ENCODE measurements at places on chromosomes 12 and 14. TPM values are rescaled to one million over a fixed set of nuclear protein-coding genes. Genes with fewer than 3 reads are reported as not detected.

GRCh38 chr14:20971705-20972021 lies 16.4 kb downstream of the RNASE2 start:
- H3K4me3 ChIP-seq = peak overlapping the region; percentile 78
- peaks cover 19% of the 10 kb centered on the region for H3K4me1 ChIP-seq
- no peak overlapping the region for H3K27ac ChIP-seq

DNA sequence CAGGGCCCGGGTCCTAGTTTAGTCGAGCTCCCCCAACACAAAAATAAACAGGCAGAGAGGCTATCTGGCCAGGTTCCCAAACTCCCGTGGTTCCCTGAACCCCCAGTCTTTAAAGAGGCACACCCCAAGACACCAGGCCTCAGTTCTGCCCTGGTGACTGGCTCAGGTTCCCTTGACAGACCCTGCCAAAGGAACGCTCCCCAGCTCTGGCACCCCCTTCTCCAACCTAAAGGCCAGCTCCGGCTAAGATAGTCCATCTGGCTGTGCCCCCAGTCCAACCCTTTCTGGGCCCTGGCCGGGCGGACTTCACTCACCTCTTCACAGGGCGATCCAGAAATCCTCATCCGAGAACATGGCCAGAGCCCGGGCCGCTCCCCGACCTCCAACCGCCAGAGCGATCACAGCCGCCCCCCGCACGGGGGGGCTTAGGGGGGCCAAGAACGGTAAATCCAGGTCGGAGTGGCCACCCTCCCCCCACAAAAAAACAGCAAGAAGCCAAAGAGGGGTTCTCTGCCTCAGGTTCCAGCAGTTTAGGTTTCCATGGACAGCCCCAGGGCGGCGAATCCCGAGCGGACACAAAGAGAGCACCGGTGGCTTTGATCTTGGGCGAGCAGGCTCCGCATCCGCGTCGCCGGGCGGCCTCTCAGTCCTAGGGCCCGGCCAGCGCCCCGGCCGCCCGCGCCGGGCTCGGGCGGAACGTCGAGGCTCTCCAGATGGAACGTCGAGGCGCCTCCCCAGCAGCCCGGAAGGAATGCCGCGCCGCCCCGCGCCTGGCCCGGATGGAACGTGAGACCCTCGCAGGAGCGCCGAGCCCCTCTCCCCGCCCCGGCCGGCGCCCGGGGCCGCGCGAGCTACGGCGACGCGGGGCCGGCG lies 1.1 kb downstream of the KMT2D start:
- H3K27me3 ChIP-seq = no peaks in the 10 kb centered on the region
- peak overlapping the region; percentile 98 for H3K27ac ChIP-seq
- peak overlapping the region; percentile 92 for H3K4me3 ChIP-seq

PLCZ1 gene
- total RNA-seq = not detected

- H3K36me3 ChIP-seq = no peaks in the 10 kb centered on the region
- no peaks in the 10 kb centered on the region for H3K4me1 ChIP-seq
- peaks cover 59% of the 10 kb centered on the region for H3K27me3 ChIP-seq
- no peak within 1 kb of the TSS for H3K4me3 ChIP-seq
- DNase-seq = no peak
Observed at GRCh38 chr14:74426202-74426582, at the start of gene SYNDIG1L. SYNDIG1L (minus strand) TSS chr14:74426210; CDS start chr14:74409744, 16,466 bp downstream.

DNA sequence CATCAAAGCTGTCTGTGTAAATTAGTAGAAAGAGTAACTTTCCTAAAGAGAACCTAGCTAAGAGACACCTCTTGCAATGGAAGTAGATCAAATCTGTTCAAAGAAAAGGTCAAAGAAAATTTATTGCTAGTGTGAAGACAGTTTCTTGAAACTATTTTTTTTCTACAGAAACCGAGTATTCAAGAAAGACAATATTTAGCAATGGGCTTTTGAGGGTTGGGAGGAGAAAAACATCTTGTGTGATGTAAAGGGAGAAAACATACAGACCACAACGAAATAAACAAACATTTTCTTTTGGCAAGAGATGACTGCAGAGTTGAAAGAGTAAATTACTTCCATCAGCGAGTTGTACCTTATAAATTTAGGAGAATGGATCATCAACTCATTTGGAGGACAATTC lies 24.4 kb downstream of the NKX2-1 start:
- DNase-seq = no peak
- no peaks in the 10 kb centered on the region for H3K36me3 ChIP-seq
- no peak overlapping the region for H3K27ac ChIP-seq
- H3K4me1 ChIP-seq = no peaks in the 10 kb centered on the region

- no peak overlapping the region for H3K4me3 ChIP-seq
- H3K27ac ChIP-seq = no peak overlapping the region
Observed at GRCh38 chr14:99077844-99078236, 194.2 kb downstream of the BCL11B start.

ANO2 gene
- total RNA-seq = 0.93 TPM

GRCh38 chr12:5187136-5187535 lies 143.5 kb downstream of the KCNA5 start:
- H3K36me3 ChIP-seq = no peaks in the 10 kb centered on the region
- no peak overlapping the region for H3K4me3 ChIP-seq
- no peak for DNase-seq
- H3K27ac ChIP-seq = no peak overlapping the region

SMOC1 gene
- total RNA-seq = 0.36 TPM

GRCh38 chr12:52790427-52791270 lies 5.3 kb downstream of the KRT3 start:
- no peak for DNase-seq
- peaks cover 48% of the 10 kb centered on the region for H3K27me3 ChIP-seq
- H3K4me1 ChIP-seq = peaks cover 9% of the 10 kb centered on the region
- no peak overlapping the region for H3K4me3 ChIP-seq

DNA sequence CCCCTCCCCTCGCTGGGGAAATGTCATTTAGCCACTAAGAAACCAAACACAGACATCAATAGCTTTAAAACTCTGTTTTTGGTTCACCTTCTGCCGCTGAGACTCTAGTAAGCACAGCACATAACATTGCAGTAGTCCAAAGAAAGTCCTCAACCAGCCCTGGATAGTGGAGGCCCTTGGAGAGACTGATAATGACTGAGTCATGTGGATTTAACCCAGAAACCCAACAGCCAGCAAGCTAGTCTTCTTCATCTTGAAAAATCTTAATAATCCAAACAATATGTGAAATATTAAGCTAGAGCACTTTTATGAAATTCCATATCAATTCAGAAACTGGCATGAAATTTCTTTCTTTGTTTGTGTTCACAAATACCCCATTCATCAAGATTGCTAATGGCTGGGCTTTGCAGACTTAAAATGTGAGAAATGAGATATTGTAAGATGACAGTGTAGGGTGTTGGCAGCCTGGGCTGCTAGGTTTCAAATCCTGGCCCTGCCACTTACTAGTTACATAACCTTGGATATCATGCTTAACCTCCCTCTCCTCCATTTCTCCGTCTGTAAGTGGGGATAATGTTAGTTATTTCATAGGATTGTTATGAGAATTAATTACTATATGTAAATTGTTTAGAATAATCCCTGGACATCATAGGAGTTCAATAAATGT lies 40.1 kb downstream of the RERG start:
- no peak for DNase-seq
- no peaks in the 10 kb centered on the region for H3K4me1 ChIP-seq
- no peaks in the 10 kb centered on the region for H3K27me3 ChIP-seq
- no peak overlapping the region for H3K4me3 ChIP-seq
- H3K27ac ChIP-seq = no peak overlapping the region

- DNase-seq = no peak
- peaks cover 5% of the 10 kb centered on the region for H3K27me3 ChIP-seq
- no peak overlapping the region for H3K4me3 ChIP-seq
- no peaks in the 10 kb centered on the region for H3K36me3 ChIP-seq
Observed at GRCh38 chr12:104154286-104154685, 16.3 kb upstream of the NFYB start.

GRCh38 chr14:63712123-63712522 lies 15.7 kb downstream of the SGPP1 start:
- no peak overlapping the region for H3K4me3 ChIP-seq
- H3K4me1 ChIP-seq = no peaks in the 10 kb centered on the region
- no peak for DNase-seq
- H3K27ac ChIP-seq = no peak overlapping the region

STXBP6 gene
- 27.1 TPM for total RNA-seq

SLC38A4 gene
- 1.5 TPM for total RNA-seq

DNA sequence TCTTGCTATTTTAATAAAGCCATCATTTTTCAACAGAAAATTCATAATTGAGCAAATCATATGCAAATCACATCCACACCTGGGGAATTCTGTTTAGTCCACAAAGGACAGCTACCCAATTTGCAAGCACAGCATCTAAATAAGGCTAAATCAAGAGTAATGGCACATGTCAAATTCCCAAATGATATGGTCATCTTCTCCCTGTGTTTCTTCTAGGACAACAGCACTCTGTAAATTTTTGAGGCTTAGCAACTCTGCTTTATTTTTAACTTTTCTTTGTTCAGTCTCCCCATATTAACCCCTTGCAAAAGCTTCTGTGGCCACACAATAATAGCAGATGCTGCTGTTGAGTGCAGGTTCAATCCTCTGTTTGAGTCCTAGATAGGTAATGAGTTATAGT lies 155.6 kb upstream of the DAAM1 start:
- peaks cover 9% of the 10 kb centered on the region for H3K4me1 ChIP-seq
- DNase-seq = peak; percentile 19
- H3K27ac ChIP-seq = no peak overlapping the region
- no peak overlapping the region for H3K4me3 ChIP-seq
- no peaks in the 10 kb centered on the region for H3K36me3 ChIP-seq

- no peak overlapping the region for H3K4me3 ChIP-seq
- no peaks in the 10 kb centered on the region for H3K27me3 ChIP-seq
- H3K27ac ChIP-seq = no peak overlapping the region
- DNase-seq = no peak
- H3K4me1 ChIP-seq = peaks cover 4% of the 10 kb centered on the region
Observed at GRCh38 chr12:80632835-80633234, 74.6 kb upstream of the MYF6 start.

KRT75 gene
- total RNA-seq = not detected

DIO2 gene
- 4.7 TPM for total RNA-seq

DNA sequence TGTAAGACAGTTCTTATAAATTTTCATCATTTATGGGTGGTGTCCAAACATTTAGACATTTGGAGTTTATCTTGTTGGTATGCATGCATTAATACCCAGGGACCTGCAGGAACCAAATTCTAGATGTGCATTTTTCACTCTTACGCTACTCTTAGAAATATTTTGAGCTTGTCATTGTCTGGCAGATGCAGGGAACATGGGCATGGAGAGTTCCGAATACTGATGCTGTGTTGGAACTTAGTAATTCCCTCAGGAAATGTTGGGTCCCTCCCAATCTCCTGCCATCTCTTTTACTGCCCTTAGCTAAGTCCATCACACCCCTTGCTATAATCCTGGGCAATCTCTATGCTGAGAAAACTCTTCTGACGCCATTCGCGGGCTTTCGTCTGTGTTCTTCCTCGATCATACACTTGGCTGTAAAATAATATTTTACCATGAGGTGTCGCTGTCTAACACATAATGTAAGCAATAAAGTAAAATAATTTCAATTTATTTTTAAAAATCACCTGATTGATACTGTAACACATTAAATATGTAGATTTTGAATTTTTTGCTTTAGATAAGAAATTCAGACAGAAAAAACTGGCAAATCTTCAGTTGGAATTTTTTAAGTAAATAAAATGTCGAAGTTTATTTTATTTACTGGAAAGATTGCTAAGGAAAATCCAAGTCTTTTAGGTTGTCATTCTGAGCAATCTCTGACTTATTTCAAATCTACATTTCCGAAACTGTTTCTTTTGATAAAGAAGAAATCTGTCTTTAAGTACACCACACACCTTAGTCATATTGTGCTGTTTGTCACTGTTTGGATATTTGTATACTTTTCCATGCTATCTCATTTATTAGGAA lies 304.1 kb upstream of the SSTR1 start:
- DNase-seq = peak; percentile 8
- H3K4me3 ChIP-seq = no peak overlapping the region
- peaks cover 7% of the 10 kb centered on the region for H3K4me1 ChIP-seq
- no peaks in the 10 kb centered on the region for H3K36me3 ChIP-seq

- no peak overlapping the region for H3K4me3 ChIP-seq
- no peaks in the 10 kb centered on the region for H3K36me3 ChIP-seq
- no peaks in the 10 kb centered on the region for H3K27me3 ChIP-seq
- DNase-seq = no peak
- H3K4me1 ChIP-seq = no peaks in the 10 kb centered on the region
Observed at GRCh38 chr12:59643550-59643949, 47.7 kb downstream of the SLC16A7 start.

- DNase-seq = peak; percentile 61
- H3K4me3 ChIP-seq = no peak overlapping the region
- no peaks in the 10 kb centered on the region for H3K27me3 ChIP-seq
- H3K4me1 ChIP-seq = no peaks in the 10 kb centered on the region
- no peak overlapping the region for H3K27ac ChIP-seq
Observed at GRCh38 chr14:88166616-88167015, 156.5 kb downstream of the KCNK10 start.

DNA sequence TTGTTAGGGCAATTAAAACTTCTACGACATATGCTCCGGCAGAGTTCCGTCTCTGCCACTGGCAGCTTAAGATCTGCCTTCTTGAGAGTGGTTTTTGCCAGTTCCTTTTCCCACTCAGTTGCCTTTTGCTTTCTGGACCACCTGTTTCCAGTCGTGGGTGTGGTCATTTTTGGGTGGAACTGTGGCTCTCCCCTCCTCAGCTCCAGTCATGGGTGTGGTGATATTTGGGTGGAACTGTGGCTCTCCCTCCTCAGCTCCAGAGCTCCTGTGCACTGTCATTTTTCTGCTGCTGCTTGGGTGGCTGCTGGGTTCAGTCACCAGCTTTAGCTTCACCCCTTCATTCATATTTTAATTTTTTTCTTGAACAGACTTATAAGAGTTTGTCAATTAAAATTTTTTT lies 25.3 kb downstream of the WDR20 start:
- no peak overlapping the region for H3K27ac ChIP-seq
- H3K4me3 ChIP-seq = no peak overlapping the region
- no peaks in the 10 kb centered on the region for H3K27me3 ChIP-seq
- H3K4me1 ChIP-seq = no peaks in the 10 kb centered on the region

- no peak overlapping the region for H3K27ac ChIP-seq
- H3K4me1 ChIP-seq = no peaks in the 10 kb centered on the region
- H3K27me3 ChIP-seq = no peaks in the 10 kb centered on the region
- H3K36me3 ChIP-seq = no peaks in the 10 kb centered on the region
Observed at GRCh38 chr12:7571257-7571656, 67.7 kb upstream of the CD163 start.

GRCh38 chr14:95928751-95929150 lies 52.1 kb downstream of the TUNAR start:
- H3K36me3 ChIP-seq = no peaks in the 10 kb centered on the region
- H3K4me1 ChIP-seq = no peaks in the 10 kb centered on the region
- H3K27ac ChIP-seq = no peak overlapping the region

Measured in astrocyte (in vitro differentiated cells and primary cell).